ENCODE measurements at places on chromosomes 6 and 20.

DNA sequence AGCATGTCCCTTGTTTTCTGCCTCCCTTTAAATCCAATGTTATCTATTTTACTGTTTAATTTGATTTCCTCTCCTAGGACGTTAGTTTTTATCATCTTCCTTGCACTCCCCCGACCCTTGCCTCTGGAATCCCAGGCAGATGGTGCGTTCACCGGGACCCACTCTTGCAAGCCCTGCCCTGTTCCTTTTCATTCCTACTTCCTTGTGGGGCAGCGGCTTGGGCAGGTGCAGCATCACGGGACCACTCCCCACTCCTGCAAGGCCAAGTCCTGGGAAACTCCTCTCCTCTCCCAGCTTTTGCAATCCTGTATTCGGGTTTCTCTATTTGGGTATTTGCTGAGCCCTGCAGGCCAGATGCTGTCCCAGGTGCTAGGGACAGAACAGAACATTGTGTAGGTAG is 5.8 kb upstream of the CDH4 start:
- DNase-seq = no peak

DNA sequence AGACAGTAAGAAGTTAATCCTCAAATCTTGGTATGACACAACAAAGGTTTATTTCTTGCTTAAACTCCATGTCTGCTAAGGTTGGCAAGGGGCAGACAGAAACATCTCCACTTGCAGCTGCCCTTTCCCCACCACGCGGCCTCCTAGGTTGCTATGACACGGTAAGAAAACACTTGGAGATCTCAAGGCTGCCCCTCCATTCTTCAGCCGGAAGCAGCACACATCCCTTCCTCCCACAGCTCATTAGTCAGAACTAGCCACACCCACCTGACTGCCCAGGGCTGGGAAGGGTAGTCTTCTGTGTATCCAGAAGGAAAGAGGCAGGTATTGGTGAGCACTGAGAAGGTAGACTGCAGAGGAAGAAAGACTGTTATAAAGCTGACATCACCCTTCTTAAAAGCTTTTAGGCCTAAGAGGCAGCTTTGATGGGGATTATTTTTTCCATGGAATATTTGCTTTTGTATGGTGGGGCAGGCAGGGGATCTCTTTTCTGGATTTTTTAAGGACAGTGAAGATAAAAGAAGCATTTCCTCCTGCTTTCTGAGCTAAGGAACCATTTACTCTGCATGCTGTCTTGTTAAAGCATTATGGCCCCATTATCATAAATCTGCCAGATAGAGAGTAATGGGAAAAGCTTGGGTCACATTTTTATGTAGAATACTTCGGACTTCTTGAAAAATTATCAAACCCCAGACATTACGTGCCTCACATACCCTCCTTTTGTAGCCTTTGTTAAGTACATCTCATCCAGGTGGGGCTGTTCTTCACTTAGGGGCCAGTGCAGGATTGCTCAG is 41.6 kb downstream of the MRAP2 start:
- no peak for DNase-seq

DNA sequence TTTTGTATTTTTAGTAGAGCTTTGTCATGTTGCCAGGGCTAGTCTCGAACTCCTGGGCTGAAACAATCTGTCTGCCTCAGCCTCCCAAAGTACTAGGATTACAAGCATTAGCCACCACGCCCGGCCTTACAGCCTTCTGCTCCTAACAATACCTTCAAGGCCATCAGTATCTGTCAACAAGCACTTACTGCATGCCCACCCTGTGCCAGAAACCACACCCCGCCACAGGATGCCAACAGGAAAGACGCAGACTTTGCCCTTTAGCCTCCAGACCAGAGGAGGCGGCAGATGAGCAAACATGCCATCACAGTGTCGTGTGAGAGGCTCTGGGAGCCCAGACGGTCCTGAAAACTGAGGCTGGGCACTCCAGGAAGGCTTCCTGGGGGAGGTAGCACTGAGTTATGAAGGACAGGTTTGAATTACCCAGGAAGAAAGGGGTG is 34.7 kb upstream of the TGM3 start:
- no peak for DNase-seq

DNA sequence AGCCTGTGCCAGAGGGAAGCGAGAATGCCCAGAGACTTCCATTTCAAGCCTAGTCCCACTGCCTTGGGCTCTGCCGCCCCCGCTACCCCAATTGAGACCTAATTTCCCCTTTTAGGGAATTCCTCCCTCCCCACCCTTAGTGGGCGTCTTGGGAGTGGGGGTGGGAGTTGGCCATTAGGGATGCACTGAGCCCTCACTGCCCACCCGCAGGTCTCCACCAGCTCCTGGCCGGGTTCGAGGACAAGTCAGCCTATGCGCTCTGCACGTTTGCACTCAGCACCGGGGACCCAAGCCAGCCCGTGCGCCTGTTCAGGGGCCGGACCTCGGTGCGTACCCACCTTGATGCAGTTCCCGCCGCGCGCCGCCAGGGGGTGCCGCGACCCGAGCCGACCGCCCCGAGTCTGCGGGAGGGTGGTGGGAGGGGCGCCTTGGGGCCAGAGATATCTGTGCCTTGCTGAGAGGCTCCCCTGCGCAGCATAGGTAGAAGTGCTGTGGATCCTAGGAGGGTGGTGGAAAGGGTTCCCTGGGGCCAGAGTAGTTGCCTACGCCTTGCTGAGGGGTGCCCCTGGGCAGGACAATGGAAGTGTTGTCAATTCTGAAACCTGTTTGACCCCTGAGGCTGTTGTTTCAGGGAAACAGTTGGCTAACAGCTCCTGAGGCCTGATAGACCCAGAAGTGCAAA is 9.2 kb downstream of the ITPA start:
- no peak for DNase-seq

GRCh38 chr6:43328528-43328927 is 19.9 kb upstream of the CRIP3 start:
- DNase-seq = no peak

DNA sequence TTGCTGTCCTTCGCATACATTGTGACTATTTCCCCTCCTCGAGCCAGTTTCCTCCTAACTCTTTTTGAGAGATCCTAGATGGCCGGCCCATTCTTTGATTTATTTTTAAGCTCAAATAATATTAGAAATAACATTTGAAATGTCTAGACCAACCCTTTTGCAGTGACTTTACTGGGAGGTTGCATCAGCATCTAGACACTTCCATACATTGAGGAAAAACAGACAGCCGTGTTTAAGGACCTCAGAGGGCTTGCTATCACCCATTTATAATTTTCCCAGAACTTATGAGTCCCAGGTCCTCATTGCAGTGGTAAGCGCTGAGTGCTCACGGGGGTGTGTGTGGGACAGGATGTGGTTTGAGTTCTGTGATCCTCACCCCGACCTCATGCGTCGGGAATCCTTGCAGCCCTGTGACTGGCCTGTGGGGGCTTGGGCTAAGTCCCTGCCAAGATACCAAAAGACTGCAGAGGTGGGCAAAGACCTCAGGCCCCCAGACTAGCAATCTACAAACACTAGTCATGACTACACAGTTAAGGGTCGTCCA is at the start of gene GPX5:
TSS of gene GPX5 (plus strand) at position 386 of the 544 bp plus-strand sequence. CDS start at position 519, 133 bp downstream.
- no peak for DNase-seq

DNA sequence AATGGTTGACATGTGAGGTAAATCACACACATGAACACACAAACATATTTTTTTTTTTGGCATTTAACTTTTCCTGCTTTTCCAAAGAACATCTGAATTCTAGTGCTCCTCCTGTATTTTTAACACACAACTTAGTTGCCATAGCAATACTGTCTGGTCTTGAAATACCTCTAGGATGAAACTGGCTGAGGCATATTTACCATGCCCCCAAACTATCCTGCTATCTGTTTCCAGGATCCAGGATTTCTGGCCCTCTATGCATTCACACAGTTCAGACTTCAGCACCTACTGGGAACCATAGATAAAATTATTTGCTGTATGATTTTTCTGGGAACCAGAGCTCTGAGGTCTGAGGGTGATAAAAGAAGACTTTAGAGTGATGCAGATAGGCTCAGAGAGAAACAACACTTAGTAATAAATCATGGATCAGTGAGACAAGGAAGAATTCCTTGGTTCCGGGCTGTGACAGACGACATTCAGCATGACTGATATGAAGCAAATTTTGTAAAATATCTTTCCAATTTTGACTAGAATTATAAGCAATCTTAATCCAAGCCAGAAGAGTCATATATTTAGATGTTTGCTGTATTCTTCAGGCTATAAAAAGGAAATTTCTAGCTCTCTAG is 359.7 kb downstream of the BTBD9 start:
- no peak for DNase-seq

GRCh38 chr20:54598352-54598751 is 123.0 kb downstream of the DOK5 start:
- DNase-seq = no peak

- DNase-seq = no peak
These were observed 27.0 kb downstream of the PNLDC1 start for GRCh38 chr6:159826968-159827647.

GRCh38 chr20:37152284-37152683 is 26.8 kb upstream of the RPN2 start:
- DNase-seq = no peak

DNA sequence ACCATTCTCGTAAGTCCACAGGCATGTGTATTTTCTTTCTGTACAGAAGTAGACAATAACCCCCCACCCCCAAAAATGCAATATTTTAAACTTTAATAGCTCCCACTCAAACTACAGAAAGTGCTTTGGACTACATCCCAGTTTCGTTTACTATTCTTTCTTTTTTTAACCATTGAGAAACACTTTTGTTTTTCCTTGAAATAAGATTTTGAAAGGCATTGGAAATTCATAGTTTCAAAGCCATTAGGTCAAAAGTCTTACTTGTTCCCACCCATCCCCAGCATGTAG is 140.0 kb downstream of the KIF16B start:
- DNase-seq = no peak

DNA sequence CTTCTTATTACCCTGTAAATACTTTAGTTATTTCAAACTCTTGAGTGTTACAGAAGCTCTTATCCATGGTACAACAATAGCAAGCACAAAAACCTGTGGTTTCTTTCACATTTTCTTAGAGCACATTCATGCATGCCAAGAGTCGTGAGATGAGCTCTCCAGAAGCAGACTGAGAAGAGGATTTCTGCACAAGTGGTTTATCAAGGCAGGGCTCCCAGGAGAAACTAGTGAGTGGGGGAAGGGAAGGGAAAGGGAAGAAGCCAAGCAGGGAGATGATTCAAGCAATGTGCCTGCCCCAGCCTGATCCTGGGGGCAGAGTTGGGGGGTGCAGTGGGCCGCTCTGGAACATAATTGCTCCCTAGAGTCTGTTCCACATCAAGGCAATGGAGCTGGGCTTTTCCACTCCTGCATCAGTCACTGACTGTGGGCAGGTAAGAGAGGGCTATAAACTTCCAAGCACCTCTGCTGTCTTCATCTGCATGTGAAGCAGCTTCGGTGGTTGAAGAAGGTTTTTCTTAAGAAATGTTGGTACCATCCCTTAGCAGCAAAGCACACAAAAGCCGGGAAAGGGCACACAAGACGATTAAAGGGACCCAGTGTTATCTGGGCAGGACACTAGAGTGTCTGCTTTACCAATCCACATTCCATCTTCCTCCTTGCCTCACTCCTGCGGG is 152.1 kb downstream of the PLCB4 start:
- DNase-seq = peak; percentile 80

DNA sequence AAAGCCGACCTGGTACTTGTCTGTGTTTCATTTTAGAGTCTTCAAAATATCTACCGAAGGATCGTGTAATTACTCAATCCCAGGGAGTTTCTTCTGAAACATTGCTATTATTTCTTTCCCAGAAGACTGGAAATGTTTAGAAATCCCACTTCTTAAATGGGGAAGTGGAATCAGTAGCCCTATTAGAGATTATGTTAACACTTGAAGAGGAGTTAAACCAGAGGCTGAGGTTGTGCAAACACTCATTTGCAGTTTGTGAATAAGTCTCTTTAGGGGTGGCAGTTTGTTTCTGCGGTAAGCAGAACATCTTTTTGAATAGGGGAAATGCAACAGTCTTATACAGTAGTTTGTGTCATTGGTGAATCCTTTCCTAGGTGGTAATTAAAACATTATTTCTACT is 21.3 kb downstream of the DSP start:
- DNase-seq = no peak

- peak; percentile 10 for DNase-seq
These were observed 23.9 kb upstream of the YWHAB start for GRCh38 chr20:44861531-44862006.

DNA sequence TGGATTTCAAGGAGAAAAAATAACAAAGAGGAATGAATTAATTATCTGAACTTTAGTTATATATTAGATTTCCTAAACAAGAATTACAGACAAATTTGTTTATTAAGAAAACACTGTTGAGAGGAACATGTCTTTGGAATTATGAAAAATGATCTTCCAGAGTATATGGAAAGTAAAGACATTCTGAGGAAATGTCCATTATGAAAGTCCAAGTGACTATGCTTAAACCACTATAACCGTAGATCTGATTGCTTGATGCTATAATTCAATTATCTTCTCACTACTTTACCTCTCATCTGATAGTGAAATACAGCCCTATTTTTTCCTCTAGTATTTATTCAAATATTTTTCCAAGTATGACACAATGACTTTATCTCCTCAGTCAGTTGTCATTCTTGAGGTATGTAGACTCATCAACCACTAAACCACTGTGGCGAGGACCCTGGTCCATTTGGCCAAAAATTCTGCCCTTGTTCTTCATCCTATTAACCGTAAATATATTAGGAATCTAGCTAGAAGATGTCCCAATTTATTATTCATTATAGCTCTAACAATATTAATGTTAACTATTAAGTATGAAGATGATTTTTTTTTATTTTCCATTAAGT is 37.3 kb upstream of the AHI1 start:
- DNase-seq = no peak

DNA sequence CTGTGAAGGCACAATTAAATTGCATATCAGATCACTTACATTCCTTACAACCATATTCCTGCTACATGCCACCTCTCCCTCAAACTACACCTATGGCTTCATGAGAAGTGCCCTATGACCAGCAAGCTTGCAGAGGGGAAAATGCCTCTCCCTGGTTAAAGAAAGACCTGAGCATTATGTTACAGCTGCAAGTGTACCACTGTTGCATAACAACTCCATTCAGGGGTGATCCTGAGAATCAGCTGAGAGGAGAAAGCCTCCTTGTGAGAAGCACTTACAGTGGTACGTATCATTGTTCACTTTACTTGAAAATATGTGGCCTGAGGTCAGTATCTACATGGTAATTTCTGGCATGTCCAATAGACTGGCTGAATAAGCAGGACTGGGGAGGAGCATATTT is 20.0 kb downstream of the PDSS2 start:
- DNase-seq = no peak

GRCh38 chr20:37340998-37341397 is 4.9 kb upstream of the SRC start:
- no peak for DNase-seq

All from AG04449 (cell line).